ENCODE measurements at places on chromosomes 11 and 22.

GRCh38 chr22:42697542-42698013 lies 23.1 kb downstream of the A4GALT start:
- peak; percentile 93 for DNase-seq

GRCh38 chr11:46308631-46309419 lies 31.4 kb downstream of the CREB3L1 start:
- DNase-seq, result peak; percentile 62

DNA sequence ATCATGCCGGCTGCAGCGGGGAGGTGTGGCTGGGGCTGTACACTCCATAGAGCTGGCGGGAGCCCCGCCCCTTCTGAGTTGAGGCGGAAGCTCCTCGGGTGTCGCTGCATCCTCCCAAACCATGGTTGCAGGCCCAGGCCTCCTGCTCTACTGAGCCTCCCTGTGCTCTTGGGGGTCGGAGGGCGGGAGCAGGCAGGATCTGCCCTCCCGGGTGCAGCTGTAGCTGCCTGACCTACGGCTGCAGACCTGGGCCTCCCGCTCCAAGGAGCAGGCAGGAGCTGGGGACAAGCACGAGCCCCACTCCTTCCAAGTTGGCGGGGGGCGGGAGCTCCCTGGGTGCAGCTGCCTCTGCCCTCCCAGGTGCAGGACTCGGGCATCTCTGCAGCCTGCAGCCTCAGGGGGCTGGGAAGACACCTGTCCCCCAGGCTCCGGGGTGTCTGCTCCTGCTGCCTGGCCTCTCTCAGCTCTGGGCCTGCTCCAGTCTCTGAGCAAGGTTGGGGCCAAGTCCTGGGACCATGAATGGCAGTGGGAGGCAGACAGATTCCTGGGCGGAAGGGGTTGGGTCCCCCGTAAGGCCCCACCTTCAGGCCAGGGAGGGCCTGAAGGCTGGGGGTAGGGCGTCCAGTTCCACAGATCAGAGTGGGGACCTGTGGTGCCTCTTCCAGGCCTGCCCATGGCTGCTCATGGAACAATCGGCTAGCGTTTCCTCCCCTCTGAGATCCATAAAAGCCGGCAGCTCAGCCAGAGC lies 46.4 kb upstream of the SC5D start:
- DNase-seq, result no peak

DNA sequence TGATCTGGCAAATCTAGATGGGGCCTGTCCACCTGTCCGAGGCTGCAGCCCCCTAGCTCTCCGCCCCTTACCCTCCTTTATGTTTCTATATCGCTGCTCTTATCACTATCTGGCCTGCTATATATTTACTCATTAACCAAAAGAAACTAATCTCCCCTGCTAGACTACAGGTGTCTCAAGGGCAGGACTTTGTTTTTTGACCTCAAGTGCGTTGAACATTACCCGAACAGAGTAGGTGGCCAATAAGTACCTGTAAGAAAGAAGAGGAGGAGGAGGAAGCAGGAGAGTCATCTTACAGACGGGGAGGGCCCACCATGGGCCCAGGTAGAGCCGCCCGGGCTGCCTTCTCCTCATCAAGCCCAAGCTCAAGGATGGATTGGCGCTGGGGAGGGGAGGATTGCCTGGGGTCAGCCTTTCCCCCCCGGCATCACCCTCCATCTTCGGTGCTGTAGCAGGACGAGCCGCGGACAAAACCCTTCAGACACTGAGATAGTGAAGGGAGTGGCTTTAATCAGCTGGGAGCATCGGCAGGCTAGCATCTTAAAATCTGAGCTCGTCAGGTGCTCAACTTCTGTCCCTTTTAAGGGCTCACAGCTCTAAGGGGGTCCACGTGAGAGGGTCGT lies 1.2 kb upstream of the P2RY6 start:
- DNase-seq, result no peak

GRCh38 chr11:47181271-47181670 lies 4.6 kb upstream of the ARFGAP2 start:
- DNase-seq, result no peak

- DNase-seq, result no peak
These were observed 6.4 kb downstream of the RAPSN start for GRCh38 chr11:47442514-47442913.

All from RPMI7951 (cell line).